Urothelium cell line (cell line): ENCODE measurements at places on chromosomes 16 and 17.

GRCh38 chr17:74149597-74150427 lies 53.7 kb upstream of the RPL38 start:
- DNase-seq = no peak

DNA sequence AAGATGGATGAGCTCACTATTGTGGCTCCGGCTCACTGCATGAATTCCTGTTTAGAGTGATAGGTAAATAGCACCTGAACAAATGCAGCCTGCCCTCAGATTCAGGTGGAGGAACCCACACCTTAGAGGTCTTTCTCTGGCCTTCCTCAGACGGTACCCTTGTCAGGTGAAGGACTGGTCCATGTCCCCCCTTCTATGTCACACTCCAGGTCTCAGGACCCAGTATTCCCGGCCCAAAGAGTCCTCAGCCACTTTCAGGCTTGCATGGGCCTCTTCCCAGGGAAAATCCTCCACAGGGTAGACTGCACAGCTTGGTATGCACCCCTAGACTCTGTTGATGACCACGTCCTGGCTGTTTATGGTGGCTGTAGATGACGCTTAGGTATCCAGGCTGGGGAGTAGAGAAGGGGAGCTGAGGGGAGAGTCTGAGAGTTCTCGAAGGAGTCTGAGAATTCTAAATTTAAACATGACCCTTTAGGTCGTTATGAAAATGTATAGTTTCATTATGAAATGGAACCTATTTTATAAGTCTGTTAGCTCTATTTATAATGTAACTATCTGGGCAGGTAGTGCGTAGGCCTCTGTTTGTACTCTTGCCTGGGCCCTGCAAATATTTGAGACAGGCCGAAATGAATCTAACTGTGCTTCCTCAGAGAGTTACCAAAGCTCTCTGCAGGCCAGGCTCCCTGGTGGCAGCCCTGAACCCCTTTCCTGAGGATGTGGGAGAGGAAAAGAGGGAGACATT lies 32.5 kb upstream of the CCR7 start:
- no peak for DNase-seq

- no peak for DNase-seq
Observed at GRCh38 chr17:39036009-39036408, 68.8 kb upstream of the FBXO47 start.

DNA sequence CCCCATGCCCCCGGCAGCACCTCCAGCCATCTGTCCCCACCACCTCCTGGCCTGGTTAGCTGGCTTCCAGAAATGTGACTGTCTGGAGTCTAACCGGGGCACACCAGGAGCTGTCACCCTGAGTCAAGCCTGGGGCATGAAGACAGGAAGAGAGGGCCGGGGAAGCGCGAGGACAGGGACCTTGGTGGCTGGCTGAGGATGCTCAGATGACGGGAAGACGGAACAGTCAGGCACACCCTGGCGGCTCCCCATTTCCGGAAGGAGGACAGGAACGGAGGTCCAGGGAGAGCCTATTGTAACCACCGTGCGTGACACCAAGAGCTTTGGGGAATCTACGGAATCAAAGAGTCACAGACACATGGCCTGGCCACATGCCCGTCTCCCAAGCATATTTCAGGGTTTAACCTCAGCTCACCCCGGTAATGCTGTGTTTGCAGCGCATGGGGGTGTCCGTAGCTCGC lies 51.7 kb downstream of the SDK2 start:
- DNase-seq = no peak

DNA sequence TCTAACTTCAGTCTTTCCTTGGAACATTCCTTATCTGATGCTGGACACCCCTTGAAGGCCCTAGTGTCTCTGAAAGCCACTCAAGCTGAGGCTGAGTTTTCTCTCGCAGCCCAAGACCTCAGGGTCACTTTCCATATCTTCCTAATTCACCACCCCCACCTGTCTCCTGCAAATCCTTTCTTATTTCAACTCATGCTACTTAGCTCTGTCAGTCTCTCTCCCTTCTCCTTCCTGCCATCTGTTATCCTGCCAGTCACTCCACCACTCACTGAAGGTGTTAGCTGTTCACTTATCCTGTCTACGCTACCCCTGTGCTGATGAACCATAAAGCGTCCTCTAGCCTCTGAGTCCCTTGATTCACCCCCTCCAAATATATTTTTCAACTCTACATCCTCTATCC lies 143.9 kb upstream of the SHISA6 start:
- no peak for DNase-seq

DNA sequence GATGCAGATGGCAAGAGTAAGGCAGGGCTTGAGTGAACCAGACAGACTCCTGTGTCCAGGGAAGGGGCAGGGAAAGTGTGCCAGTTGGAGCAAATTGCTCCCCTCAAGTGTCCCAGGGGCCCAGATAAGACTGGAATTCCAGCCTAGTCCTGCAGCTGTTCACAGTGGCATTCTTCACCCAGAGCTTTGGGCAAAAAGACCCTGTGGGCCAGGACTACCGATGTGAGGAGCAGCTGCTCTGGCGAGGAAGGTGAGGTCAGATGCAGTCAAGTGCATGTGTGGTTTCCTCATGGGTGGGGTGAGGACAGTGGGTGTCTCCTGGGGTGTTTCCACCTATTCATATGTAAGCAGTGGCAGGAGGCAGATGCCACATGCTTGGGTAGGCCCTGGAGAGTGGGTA lies 14.3 kb downstream of the NEUROD2 start:
- DNase-seq = no peak

DNA sequence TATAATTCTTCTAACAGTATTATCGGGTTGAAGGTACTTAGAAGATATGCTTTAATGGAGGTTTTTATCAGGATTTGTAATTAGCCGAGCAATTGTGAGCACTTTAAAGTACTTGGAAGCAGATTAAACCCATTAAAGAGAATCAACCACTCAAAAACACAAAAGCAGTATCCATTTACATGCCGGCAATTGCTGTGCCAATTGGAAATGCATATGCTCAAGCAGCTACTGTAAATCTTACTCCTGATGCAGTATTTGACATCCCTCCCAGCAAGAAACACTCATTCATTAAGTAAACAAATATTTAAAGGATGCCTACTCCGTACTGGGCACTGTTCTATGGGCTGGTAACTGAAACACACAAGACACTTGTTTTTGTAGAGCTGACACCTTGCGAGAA lies 11.4 kb upstream of the CCL1 start:
- no peak for DNase-seq

GRCh38 chr17:66416207-66416940 lies 114.0 kb downstream of the PRKCA start:
- DNase-seq = no peak

DNA sequence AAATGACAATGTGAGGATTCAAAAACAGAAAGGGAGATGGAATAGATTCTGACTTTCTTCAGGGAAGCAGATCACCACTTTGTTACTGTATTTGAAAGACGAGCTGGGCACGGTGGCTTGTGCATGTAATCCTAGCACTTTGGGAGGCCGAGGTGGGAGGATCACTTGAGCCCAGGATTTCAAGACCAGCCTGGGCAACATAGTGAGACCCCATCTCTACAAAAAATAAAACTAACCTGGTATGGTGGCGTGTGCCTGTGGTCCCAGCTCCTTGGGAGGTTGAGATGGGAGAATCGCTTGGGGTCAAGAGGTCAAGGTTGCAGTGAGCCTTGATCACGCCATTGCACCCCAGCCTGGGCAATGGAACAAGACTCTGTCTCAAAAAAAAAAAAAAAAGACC lies 34.0 kb downstream of the PIGL start:
- no peak for DNase-seq
